Ecto neural progenitor cell (in vitro differentiated cells): ENCODE measurements at places on chromosomes 4 and X.

GRCh38 chrX:131979116-131979515 is 44.0 kb upstream of the STK26 start:
- no peak for DNase-seq

GRCh38 chr4:54707406-54707805 is 49.6 kb downstream of the KIT start:
- no peak for DNase-seq

- no peak for DNase-seq
Observed at GRCh38 chr4:630656-631055, 5.3 kb downstream of the PDE6B start.

DNA sequence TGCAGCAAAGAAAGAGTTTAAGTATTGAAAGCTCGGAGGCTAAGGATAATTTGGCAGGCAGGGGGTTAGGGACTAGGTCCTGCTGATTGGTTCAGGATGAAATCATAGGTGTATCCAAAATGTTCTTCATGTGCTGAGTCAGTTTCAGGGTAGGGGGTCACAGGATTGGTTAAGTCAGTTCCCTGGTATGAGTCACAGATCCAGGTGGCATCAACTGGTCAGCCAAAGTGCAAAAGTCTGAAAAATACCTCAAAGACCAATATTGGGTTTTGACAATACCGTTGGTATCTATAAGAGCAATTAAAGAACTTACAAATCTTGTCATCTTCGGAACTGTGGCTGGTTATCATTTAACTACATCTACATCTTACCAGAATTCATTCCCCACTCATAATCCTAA is 25.6 kb upstream of the PRDM8 start:
- no peak for DNase-seq

GRCh38 chrX:134933248-134933647 is 57.5 kb upstream of the SMIM10 start:
- DNase-seq: no peak

- DNase-seq: no peak
Observed at GRCh38 chr4:185793116-185793485, 18.9 kb downstream of the SORBS2 start.

GRCh38 chr4:163167333-163167626 is 590 bp upstream of the NAF1 start:
- DNase-seq: no peak

GRCh38 chr4:168758351-168758876 is 251.6 kb downstream of the CBR4 start:
- DNase-seq: no peak

GRCh38 chrX:119512146-119512800 is 44.0 kb downstream of the SLC25A5 start:
- peak; percentile 70 for DNase-seq

DNA sequence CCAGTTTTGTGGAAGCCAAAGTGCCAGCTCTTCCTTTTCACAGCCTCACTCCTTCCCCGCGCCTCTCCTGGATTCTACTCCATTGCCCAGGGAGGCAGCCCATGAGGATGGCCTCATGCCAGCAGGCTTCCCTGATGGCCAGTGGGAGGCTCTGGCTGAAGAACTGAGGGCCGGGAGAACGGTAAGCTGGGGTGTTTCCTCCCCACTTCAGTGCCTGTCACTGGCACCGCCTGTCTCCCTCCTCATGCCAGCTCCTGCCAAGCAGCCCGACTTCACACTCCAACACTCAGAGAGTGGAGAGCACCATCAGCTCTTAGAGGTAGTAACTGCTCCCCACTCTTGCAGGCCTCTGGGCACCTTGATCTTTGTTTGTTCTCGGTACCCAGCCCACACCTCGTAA is 46.9 kb upstream of the STIM2 start:
- no peak for DNase-seq

DNA sequence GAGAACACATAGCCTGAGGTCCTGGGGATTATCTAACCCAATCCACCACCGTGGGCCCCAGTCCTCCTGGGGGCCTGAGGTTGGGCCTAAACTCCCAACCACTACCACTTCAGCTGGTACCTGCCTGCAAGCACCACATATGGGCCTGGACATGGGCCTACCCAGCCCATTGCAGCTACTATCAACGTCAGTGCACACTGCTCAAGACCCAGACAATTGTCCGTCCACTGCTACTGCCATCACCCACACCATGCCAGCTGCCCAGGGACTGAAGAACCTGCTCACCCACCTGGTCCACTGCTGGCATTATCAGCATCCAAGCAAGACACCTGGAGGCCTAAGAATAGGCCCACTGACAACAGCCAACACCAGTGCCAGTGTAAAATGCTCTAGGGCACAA is 88.1 kb downstream of the COL4A5 start:
- no peak for DNase-seq

DNA sequence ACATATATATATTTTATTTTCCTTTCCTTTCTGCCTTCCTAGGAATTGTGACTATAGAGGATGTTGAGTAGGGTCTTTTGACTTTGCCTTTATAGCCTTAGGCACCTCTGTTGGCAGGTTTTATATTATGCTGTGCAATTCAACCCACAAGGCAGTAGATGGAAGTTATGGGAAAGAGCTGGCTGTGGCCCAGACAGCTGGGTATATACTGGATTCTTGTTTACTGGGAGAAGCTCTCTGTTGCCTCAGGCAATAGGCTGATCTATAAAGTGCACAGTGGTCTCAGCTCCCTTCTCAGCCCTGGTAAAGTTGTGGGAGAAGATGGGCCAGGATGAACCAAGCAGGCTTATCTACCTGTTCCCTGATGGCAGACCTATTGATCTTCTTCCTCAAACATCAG is 342.0 kb downstream of the GBA3 start:
- no peak for DNase-seq

GRCh38 chrX:17373337-17373736 is 1.7 kb upstream of the NHS start:
- DNase-seq: no peak

DNA sequence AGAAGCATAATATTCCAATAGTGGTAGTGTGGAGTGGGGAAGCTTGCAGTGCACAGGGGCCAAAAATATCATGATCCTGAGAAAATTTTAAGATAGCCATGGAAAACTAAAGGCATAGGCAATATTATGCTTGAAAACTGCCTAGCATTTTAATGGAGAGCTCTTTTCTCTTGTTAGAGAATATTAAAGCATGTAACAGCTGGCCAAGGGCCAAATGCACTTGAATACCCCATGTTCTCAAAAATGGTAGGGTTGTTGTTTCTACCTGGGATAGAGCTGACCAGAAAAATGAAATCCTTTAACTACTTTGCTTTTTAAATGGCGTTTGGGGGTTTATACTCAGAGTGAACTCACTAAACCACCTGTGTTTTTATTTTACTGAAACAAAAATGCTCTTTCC is 739.6 kb upstream of the SLIT2 start:
- no peak for DNase-seq

DNA sequence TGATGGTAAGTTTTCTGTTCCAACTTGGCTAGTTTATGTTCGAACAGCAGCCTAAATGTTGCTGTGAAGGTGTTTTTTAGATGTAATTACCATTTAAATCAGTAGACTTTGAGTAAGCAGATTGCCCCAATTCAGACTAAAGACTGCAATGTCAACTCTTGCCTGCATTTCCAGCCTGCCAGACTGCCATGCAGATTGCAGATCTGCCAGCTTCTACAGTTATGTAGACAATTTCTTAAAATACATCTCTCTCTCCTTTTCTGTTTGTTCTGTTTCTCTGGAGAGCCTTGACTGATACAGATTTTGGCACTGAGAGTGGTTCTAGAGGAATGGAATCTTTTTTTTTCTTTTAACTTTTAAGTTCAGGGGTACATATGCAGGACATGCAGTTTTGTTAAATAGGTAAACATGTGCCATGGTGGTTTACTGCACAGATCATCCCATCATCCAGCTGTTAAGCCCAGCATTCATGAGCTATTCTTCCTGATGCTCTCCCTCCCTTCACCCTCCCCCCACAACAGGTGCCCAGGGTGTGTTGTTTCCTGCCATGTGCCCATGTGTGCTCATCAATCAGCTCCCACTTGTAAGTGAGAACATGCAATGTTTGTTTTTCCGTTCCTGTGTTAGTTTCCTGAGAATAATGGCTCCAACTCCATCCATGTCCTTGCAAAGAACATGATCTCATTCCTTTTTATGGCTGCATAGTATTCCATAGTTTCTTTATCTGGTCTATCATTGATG is 227.8 kb downstream of the CPE start:
- no peak for DNase-seq

DNA sequence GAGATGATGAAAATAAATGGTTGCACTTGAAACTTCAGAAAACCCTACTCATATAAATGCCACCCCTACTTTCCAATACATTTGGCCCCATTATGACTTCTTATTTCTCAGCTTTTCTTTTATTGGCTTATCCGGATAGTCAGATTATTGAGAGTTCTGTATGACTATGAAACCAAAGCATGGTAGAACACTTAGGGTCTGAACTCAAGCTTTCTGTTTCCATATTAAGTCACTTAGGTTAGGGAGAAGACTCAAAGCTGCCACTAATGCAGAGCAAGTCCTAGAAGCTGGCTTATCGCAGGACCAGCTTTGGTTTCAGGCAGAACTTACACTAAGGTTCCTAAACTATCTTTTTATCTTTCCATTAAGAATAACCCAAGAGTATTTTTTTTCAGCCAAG is 229.9 kb upstream of the CPEB2 start:
- no peak for DNase-seq

GRCh38 chr4:188092824-188093223 is 16.6 kb downstream of the TRIML2 start:
- DNase-seq: no peak

DNA sequence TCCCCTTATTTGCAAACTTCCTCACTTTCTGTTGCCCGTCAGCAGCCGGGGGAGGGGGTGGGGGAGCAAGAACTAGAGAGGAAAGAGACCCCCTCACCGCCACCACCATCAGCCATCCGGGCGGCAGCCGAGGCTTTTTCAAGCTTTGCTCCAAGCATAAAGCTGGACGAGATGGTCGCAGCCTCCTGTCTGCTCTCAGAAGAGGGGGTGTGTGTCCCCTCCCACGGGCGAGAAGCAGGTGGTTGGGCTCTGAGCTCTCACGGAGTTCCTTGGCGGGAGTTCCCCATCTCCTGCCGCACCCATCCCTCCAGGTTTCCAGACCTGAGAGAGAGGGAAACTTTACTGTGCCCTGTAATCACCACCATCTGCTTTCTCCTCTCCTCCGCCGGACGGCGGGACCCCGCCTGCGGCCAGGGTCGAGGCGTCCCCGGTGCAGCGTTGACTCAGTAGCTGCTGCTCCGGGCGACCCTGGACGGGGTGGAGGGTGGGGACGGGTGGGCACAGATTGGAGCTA is 4.7 kb upstream of the ARX start:
- DNase-seq: peak; percentile 63

- DNase-seq: no peak
Observed at GRCh38 chrX:23742174-23742696, 841 bp downstream of the ACOT9 start.

DNA sequence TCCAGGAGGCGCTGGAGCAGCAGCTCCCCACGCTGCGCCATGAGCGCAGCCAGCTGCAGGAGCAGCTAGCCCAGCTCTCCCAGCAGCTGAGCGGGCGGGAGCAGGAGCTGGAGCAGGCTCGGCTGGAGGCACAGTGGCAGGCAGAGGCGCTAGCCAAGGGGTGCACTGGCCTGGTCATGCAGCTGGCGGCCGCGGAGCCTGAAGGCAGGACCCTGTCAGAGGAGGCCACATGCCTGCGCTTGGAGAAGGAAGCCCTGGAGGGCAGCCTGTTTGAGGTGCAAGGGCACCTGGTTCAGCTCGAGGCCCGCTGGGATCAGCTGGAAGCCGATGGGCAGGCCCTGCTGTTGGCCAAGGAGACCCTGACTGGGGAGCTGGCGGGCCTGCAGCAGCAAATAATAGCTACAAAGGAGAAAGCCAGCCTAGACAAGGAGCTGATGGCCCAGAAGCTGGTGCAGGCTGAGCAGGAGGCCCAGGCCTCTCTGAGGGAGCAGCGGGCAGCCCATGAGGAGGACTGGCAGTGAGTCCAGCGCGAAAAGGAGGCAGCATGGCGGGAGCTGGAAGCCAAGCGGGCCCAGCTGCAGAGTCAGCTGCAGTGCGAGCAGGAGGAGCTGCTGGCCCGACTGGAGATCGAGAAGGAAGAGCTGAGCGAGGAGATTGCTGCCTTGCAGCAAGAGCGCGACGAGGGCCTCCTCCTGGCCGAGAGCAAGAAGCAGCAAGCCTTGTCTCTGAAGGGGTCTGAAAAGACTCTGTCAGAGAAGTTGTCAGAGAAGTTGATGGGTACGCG is 13.6 kb downstream of the SMIM10L2A start:
- peak; percentile 38 for DNase-seq
